Activated effector memory CD4-positive, alpha-beta T cell treated with Interleukin-2 at 50 U/mL for 16 hours (primary cell): ENCODE measurements at places on chromosomes 4 and X.
A peak's percentile ranks its signal among the peaks of the same experiment; 100 is the strongest.

GRCh38 chrX:40582811-40583210, 2.0 kb downstream of the ATP6AP2 start:
- no peak for DNase-seq

DNA sequence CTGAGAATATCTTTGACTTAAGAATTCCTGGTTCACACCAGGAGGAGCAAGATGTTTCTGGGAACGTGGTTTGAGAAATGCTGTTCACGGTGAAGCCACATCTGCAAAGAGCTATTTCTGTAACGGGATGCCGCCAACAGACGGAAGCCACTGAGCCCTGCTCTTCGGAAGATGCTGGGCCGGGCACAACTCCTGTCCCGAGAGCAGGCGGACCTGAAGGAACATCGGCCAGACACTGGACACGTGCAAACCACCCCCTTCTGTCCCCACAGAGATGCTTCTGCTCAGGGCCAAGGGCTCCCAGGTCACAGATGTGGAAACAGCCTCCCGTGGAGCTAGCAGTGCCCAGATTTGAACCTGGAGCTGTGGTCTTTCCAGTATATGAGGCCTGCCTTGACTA, 24.3 kb downstream of the HMX1 start:
- no peak for DNase-seq

GRCh38 chr4:140790765-140791164, 34.6 kb upstream of the TBC1D9 start:
- no peak for DNase-seq

- no peak for DNase-seq
These were observed 109.1 kb downstream of the TASL start for GRCh38 chrX:30468471-30468870.

GRCh38 chr4:186037692-186038658, 31.0 kb upstream of the TLR3 start:
- no peak for DNase-seq

DNA sequence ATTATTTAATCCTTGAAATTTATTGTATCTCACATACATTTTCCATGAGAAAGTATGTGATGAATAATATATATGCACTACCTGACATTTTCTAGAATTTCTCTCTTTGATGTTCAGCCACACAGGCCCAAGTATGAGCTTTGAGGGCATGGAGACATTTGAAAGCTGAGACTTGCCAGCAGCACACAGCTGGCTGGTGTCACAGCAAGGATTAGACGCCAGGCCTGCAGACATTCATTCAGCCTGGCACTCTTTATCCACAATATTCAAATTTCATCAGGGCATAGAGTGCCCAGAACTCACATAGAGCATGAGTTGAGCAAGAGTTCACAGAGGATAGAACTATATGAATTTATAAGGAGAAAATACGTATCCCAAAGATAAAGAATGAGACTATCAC, 74.0 kb downstream of the GRIA2 start:
- no peak for DNase-seq

DNA sequence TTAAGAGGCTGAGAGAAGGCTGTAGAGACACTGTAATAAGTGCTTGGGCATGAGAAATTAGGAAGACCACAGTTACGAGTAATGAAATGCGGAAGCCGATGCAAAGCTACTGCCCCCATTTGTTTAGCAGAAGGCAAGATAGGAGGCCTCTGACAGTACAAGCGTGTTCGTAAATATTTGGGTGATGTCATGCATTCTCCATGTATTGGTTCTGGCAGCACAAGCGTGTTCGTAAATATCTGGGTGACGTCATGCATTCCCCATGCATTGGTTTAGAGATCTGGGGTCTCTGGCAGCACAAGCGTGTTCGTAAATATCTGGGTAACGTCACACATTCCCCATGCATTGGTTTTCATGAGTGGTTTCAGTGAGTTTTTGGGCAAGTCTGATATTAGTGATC, 661.5 kb upstream of the FRG1 start:
- DNase-seq = no peak

DNA sequence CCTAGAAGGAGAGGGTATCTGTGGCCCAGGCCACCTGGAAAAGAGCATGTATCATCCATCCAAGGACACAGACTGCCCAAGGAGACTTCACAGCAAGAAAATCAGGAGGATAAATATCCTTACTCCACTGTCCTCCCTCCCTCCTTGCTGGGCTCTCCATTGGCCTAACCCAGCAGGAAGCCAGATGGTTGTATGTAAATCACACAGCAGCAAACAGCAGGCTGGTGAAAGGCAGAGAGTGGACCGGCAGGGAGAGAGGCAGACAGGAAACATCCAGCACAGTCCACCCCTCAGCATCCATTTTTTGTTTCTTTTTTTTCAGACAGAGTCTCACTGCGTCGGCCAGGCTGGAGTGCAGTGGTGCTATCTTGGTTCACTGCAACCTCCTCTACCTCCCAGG, 17.5 kb downstream of the TXK start:
- DNase-seq = no peak

GRCh38 chr4:89358935-89359638, 51.5 kb upstream of the GPRIN3 start:
- DNase-seq = no peak

DNA sequence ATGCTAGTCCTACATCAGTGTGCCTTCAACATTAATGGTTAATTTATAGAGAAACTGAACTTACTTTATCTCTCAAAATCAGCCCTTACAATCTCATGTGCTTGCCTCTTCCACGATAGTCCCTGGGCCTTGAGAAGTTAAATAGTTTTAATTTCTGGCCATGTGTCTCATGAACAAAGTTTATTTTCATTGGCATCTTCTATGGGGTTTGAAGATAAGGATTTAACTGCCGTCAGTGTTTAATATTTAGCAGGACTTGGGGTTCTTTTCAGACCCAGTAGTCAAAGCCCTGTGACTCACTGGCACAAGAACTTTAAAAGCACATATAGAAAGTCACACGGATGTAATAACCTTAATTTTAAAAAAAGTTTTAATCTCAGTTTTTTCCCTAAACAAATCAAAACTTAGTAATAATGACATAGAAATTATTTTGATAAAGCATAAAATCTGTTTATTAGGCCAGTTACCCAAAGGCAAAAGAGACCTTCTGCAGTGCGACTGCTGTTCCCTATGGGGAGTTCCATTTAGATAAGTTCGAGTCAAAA, 10.1 kb upstream of the MPP1 start:
- DNase-seq = no peak

GRCh38 chr4:7765666-7766065, 174.0 kb downstream of the AFAP1 start:
- DNase-seq = no peak

- no peak for DNase-seq
These were observed 18.6 kb downstream of the EGF start for GRCh38 chr4:109931318-109931717.

GRCh38 chr4:158912806-158913205, 144.0 kb downstream of the FNIP2 start:
- DNase-seq = no peak

DNA sequence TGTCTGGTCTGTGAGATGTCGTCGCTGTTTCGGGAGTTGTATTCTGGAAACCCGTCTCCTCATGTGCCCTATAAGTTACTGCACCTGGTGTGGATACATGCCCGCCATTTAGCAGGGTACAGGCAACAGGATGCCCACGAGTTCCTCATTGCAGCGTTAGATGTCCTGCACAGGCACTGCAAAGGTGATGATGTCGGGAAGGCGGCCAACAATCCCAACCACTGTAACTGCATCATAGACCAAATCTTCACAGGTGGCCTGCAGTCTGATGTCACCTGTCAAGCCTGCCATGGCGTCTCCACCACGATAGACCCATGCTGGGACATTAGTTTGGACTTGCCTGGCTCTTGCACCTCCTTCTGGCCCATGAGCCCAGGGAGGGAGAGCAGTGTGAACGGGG, 1.4 kb downstream of the USP27X start:
- DNase-seq = no peak

DNA sequence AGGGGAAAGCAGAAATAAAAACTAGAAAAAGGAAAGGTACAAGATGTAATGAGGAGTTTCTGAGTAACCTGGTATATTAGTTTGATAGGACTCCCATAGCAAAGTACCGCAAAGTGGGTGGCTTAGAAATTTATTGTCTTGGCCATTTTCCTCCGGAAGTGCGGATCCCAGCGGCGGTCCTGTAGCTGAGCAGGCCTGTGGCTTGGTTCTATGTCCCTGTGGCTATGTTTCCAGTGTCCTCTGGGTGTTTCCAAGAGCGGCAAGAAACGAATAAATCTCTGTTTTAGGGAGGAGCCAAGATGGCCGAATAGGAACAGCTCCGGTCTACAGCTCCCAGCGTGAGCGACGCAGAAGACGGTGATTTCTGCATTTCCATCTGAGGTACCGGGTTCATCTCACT, 44.0 kb upstream of the LDB2 start:
- DNase-seq = no peak

DNA sequence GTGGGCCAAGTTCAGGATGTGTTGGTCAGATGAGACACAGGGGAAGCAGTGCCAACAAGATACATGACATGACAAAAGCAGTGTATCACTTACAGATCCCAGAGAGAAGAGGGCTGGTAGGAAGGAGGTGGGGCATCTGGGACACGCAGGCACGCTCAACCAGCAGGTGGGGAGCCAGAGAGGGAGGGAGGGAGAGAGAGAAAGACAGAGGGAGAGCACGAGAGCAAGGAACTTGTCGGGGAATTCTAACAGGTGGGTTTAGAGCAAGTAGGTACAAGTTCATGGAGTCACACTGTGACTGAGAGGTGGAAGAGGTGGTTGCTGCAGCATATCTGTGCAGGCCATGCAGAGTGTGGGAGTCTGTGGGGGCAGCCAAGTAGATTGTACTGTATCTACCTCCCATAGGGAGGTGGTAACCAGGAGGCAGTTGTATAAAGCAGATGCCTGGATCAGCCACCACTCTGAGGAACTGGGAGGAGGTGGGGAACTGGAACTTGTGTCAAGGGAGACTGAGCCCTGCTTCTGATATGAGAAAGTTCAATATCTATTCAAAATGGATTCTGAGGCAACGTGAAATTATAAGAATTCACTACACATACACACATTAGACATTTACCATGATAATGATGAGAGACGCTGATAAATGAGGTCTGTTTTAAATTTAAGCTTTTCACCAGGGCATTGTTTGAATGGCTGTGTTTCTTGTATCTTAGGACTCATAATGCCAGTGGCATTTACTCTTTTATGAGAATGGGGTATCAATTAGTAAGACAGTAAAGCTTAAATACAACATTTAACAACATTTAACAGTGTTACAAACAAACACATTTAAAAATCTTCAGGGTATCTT, 43.7 kb downstream of the BBS12 start:
- no peak for DNase-seq

DNA sequence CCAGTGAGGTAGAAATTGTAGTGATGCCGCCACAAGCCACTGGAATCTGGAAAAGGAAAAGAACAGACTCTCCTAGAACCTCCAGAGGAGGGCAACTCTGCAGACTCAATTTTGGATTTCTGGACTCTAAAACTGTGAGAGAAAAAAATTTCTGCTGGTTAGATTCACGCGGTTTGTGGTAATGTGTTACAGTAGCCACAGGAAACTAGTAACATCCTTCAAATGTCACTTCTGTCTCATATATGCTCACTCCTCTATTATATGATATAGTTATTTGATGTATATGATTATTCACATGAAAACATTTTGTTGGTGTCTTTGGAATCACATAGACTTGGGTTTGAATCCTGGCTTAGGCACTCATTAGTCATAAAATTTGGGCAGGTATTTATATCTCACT, 18.8 kb downstream of the LDOC1 start:
- DNase-seq = no peak

- no peak for DNase-seq
These were observed 77.1 kb upstream of the ATOH1 start for GRCh38 chr4:93751411-93751810.

GRCh38 chr4:173242466-173243250, 74.0 kb downstream of the GALNT7 start:
- DNase-seq = no peak

- no peak for DNase-seq
These were observed 50.7 kb downstream of the MAB21L2 start for GRCh38 chr4:150632639-150633038.

DNA sequence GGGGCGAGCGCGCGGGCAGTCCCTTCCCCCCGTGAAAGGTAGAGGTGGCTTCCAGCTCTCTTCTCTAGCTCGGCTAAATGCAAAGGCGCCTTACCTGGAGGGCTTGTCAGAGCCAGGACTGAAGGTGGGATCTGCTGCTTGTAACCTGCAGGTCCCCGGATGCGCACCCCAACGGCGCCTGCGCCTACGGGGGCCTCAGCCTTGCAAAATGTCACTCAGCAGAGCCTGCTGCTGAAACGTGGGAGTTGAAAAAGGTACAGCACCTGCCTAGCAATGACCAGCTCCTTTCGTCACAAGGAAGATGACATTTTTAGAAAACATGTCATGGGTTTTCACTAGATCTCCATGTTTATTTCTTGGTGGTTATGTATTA, 583 bp downstream of the ABHD18 start:
- DNase-seq = peak; percentile 51

DNA sequence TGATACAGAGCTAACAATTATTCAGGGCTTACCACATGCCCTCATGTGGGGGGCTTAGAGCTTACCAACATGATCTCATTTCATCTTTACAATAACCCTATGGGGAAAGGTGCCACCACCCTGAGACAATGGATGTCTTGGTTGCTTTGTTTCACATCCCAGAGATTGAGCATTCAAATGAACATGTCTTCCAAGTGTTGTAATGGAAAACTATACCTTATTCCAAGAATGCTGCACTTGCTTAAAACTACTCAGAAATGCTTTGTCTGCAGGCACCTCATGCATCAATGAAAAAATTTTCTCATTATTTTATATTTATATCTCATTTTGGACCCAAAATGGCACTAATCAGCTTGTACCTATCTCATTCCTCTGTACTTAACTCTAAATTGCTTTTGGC, 34.6 kb downstream of the BCLAF3 start:
- DNase-seq = no peak

DNA sequence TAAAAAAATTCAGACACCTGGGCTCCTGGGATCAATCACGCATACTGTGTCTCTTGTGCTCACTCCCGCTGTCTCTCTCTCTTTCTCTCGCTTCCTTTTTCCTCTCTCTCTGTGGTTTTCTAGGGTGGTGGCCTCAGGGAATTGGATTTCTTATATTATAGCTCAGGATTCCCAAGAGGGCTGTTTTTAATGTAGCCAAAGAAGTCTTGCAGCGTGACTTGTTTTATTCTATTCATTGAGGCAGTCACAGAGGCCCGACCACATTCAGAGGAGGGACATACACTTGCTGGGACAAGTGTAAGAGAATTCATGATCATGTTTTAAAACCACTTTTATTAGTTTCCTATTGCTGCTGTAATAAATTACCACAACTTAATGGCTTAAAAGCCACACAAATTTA, 59.4 kb downstream of the HPF1 start:
- DNase-seq = no peak

GRCh38 chr4:25154594-25155265, 5.5 kb downstream of the SEPSECS start:
- no peak for DNase-seq

GRCh38 chr4:16418814-16419213, 192.5 kb upstream of the TAPT1 start:
- DNase-seq = no peak

DNA sequence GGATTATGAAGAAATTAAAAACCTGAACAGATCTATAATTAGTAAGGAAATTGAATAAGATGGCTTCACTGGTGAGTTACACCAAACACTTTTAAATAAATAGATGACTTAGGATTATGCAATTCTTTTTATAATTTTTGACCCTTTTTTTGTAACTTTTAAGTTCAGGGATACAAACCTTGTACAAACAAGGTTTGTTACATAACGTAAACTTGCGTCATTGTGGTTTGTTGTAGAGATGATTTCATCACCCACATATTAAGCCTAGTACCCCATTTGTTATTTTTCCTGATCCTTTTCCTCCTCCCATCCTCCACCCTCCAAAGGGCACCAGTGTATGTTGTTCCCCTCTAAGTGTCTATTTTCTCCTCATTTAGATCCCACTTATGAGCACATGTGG, 75.7 kb downstream of the CPEB2 start:
- no peak for DNase-seq

- no peak for DNase-seq
These were observed 42.6 kb upstream of the NKX1-1 start for GRCh38 chr4:1448589-1449420.
